ENCODE measurements at places on chromosomes 4 and X. TPM values are rescaled to one million over a fixed set of nuclear protein-coding genes. Genes with fewer than 3 reads are reported as not detected.
A peak's percentile ranks its signal among the peaks of the same experiment; 100 is the strongest.

The ACTRT1 gene
- not detected for polyA plus RNA-seq

The TRIM60 gene
- polyA plus RNA-seq = not detected

The AKAP4 gene
- 0.72 TPM for polyA plus RNA-seq

The CD40LG gene
- polyA plus RNA-seq = 0.15 TPM

The SPANXN3 gene
- not detected for polyA plus RNA-seq

The UGT2B15 gene
- not detected for polyA plus RNA-seq

The DNAAF6 gene
- not detected for polyA plus RNA-seq

The HMX1 gene
- polyA plus RNA-seq = 0.08 TPM

The ANXA10 gene
- not detected for polyA plus RNA-seq

The SMR3B gene
- not detected for polyA plus RNA-seq

The ARAP2 gene
- 1.5 TPM for polyA plus RNA-seq

The REPS2 gene
- 8.3 TPM for polyA plus RNA-seq

- DNase-seq = peak; percentile 30
Measured at GRCh38 chrX:123834116-123834515, 25.7 kb upstream of the XIAP start.

- DNase-seq = no peak
Measured at GRCh38 chr4:27407616-27408015, 547.0 kb downstream of the STIM2 start.

- no peak for DNase-seq
Measured at GRCh38 chr4:153198719-153199118, 5.5 kb upstream of the TRIM2 start.

- DNase-seq = peak; percentile 91
Measured at GRCh38 chr4:173025131-173025530, 143.5 kb upstream of the GALNT7 start.

DNA sequence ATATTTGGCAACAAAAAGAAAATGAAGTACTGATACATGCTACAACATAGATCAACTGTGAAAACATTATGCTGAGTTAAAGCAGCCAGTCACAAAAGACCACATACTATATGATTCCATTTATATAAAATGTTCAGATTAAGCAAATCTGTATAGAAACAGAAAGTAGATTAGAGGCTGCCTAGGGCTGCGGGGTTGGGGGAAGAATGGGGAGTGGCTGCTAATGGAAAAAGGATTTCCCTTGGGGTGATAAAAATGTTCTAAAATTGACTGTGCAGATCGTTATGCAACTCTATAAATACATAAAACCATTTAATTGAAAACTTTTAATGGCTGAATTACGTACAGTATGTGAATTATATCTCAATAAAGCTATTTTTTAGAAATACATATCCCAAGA, 46.8 kb downstream of the NEK1 start:
- peak; percentile 36 for DNase-seq

GRCh38 chr4:125961626-125962025, 646.9 kb downstream of the FAT4 start:
- DNase-seq = no peak

DNA sequence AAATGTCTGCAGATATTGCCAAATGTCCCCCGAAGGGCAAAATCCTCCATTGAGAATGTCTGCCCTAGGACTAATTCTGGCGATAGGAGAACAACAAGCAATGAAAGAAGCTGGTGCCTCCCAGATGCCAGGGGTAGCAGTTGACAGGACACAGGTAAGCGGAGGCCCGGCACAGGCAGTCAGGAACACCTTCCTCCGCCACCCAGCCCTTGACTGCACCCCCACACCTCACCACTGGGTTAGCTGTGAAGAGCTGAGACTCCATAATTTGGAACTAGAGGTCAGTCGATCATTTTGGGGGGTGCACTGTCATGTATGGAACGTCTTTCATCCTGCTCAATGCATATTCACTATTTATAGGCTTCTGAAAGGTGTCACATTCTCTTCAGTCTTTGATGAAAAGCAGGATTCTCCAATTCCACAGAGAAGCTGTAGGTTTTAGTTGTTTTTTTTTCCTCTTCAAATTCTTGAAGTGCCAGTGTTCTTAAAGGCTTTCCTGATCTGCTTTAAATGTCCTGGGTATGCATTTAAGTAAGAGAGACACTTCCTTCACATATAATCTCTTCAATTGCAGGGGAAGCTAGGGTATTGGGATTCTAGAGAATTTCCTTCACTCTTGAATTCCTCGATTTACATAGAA, 111.6 kb upstream of the ZFP42 start:
- DNase-seq = no peak

DNA sequence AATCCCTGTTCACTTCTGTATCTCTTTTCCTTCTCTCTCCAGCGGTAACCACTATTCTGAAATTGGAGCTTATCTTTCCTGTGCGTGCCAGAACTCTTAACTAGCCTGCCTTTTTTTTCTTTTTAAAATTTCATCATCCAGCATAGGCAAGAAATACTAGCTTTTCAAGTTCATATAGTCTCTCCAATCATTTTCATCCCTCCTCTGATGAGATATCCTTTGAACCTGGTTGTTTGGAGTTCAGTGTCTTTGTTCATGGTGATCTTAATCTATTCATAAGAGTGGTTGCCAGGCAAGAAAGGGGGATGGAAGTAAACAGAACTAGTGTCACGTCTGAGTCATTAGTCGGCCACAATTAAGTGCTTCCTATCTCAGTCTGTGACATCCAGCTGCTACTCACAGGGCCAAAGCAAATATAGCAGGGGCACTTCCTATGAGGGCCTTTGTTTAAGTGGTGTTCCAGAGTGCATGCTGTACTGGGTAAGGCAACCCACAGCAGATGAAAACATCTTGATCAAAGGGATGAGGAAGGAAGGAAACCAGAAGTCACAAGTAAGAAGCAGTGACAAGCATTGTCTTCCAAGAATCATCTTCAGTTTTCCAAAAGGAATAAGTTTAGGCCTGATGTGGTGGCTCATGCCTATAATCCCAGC, 56.4 kb upstream of the XIAP start:
- DNase-seq = peak; percentile 36

- no peak for DNase-seq
Measured at GRCh38 chr4:126718136-126718535, 914.6 kb upstream of the INTU start.

DNA sequence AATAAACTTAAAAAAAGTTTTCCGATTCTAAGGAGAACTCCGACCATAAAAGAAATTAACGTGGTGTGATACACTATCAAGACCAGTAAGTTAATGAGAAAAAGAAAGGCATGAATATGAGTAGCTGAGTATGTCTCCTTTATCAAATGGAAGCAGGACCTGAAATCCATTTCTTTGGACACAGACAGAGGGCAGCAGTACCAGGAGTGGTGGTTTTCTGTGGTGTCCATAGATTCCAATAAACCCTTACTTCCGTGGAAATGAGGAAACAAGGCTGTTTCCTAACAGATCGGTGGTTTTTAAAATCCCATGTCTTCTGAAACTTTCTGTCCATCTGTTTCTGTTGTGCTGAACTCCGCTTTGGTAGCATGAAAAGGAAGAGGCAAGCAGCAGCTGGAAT, 128.5 kb upstream of the TSPAN5 start:
- peak; percentile 7 for DNase-seq

- no peak for DNase-seq
Measured at GRCh38 chrX:100830143-100830542, 10.0 kb downstream of the CSTF2 start.

GRCh38 chr4:1334579-1334895, 12.5 kb upstream of the UVSSA start:
- no peak for DNase-seq

DNA sequence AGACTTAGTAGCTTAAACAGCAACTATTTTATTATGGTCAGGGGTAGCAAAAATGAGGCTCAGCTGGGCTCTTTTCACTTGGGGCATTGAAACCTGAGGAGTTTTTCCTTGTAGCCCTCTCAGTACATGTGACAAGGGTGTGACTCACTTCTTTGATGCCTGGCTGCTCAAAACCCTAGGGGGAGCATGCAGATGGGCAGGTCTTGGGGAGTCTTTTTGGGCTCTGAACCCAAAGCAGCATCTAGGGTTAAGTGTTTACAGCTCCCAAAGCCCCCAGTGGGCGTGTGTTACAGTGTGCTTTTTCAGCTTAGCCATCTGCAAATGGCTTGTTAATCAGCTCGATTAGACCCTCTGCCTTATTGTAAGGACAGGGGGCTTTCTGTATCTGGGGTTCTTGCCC, 1752.7 kb downstream of the PCDH7 start:
- DNase-seq = no peak

DNA sequence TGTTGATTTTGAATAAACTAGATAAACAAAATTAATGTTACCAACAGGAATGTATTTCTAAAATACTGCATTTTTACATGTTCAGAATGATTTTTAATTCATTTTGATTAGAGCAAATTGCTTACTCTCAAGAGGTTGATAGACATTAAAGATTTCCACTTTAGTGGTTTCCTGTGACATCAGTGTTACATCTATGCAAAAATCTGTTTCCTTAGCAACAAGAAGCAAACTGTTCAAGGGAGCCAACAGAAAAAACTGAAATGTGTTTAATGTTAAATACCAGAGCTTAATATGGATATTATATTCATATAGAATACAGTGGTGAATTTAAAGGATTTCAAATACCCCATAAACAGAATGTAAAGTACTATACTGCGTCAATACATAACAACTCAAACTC, 277.8 kb downstream of the GABRG1 start:
- peak; percentile 39 for DNase-seq

- peak; percentile 22 for DNase-seq
Measured at GRCh38 chrX:150587585-150588503, 19.4 kb downstream of the MTM1 start.

DNA sequence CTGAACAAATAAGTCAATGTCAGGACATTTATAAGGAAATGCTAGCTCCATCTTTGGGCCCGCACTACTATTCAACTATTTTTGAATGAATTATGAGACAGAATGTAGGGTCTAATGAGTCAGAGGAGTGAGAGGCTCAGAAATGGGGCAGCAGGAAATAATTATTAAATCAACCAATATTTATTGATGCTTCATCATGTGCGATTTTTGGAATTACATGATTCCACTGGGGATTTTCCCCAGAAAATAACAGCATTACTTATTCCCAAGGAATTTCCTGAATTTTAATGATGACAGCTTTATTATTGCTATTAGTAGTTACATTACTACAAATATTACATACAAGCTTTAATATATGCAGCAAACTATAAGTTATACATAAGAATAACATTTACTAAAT, 49.3 kb upstream of the PHF8 start:
- no peak for DNase-seq

GRCh38 chrX:118632862-118633261, 94.5 kb upstream of the IL13RA1 start:
- DNase-seq = no peak

DNA sequence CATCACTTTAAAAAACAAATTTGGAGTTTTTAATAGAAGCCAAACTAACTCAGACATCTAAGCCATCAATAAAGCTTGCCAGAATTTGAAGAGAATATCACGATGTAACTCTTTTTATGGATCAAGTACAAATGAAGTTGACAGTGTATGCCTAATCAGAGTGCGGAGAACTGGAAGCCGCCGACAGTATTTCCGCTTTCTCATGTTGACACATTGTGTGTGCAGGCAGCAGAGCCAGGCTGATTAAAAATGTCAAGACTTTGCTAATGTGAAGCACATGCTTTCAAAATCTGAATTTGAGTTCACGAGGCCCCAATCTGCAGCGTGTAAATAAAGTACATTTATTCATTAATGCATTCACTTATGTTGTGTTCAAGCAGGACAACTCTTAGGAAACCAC, 161.2 kb downstream of the TENM3 start:
- no peak for DNase-seq

- no peak for DNase-seq
Measured at GRCh38 chr4:77593101-77593500, 12.5 kb upstream of the CXCL13 start.

DNA sequence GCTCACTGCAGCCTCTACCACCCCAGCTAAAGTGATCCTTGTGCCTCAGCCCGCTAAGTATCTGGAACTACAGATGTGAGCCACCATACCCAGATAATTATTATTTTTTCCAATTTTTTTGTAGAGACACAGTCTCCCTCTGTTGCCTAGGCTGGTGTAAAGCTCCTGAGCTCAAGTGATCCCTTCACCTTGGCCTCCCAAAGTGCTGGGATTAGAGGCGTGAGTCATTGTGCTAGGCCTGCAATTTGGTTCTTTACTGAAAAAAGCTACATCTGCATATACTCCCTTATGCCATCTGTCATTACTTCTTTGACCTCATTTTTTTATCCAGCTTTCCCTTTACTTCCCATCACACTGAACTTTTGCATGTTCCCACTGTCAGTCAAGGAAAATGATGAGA, 2012.4 kb upstream of the IGFBP7 start:
- DNase-seq = no peak

- DNase-seq = no peak
Measured at GRCh38 chr4:24965627-24966026, 52.8 kb upstream of the CCDC149 start.

- peak; percentile 10 for DNase-seq
Measured at GRCh38 chrX:107537815-107538214, 88.4 kb downstream of the FRMPD3 start.

GRCh38 chr4:122826553-122827257, at the start of gene FGF2:
Gene FGF2 (plus strand): TSS chr4:122826831. CDS start chr4:122827175, 344 bp downstream.
- peak; percentile 96 for DNase-seq

DNA sequence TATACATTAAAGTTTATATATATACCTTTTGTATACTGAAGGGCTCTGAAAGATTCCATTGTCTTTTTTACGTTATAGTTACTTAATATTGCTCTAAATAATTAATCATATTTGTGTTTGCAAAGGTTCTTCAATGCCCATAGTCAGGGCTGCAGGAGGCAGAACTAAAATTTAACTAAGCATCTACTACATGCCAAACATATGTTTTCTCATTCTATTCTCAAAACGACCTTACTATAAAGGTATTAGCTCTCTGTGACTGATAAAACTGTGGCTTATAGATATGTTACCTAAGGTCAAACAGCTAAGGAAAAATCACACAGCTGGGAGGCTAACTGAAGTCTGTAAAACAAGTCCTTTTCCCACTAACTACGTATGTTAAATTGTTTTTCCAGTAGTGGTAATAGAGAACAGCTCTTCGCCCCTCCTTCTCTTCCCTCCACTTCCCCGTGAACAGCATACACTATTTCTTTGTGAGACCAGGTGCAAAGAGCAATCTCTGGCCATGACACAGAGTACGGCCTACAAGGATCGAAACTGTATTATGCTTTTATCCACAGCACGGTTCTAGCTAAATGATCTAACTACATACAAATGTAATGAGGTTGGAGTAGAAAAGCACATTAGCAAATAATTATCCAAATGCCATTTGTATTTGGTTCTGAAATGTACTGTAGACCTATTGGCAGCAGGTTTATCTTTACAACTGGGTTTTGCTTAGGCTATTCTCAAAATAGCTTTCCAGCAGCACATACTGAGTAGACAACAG, 1.7 kb downstream of the CNOT6L start:
- peak; percentile 33 for DNase-seq

DNA sequence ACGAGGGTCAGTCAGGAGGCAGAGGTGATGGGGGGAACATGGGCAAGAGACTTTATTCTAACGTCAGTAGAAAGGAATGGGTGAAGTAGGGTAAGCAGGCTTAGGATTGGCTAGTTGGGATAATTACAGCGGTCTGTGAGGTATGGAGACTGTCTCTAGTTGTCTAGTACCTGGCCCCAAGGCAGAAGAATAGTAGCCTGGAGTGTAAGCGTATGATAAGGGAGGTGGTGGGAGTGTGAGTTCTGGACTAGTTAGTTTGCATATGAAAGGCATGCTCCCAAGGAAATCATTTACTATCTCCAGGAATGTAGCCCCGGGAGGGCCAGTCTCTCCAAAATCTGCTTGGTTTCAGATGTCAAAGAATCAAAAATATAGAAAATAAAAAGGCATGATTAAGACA, 219.6 kb upstream of the ANXA3 start:
- DNase-seq = no peak

- no peak for DNase-seq
Measured at GRCh38 chr4:176988226-176988625, 195.5 kb upstream of the VEGFC start.

Measured in muscle of leg (tissue), 16 donors.